ENCODE measurements at places on chromosomes 2 and 18. TPM values are rescaled to one million over a fixed set of nuclear protein-coding genes. Genes with fewer than 3 reads are reported as not detected.
A peak's percentile ranks its signal among the peaks of the same experiment; 100 is the strongest.

Gene CFAP65
- not detected for total RNA-seq

Gene GPR75
- 4.3 TPM for total RNA-seq

Gene OSR1
- total RNA-seq = not detected

Gene LGALSL
- not detected for total RNA-seq

Gene CMPK2
- total RNA-seq = 4.1 TPM

DNA sequence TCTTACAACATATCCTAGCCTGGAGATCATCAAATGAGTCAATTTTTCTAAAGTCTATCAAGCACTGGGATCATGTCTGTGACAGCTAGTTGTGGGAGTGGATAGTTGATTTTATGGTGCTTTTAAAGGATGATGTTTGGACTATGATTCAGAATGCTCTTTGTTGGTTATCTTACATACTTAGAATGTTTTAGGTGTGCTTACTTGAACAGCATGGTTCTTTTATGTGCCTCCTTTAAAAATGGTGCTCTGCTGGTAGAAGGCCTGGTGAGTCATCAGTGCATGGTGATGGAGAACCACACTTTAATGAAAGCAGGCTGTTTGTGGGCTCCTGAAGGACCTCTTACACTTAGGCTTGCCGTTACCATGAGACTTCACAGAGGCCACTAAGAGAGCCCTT is 682.7 kb upstream of the FANCL start:
- H3K4me3 ChIP-seq = no peak overlapping the region
- no peak overlapping the region for H3K27ac ChIP-seq
- no peaks in the 10 kb centered on the region for H3K36me3 ChIP-seq
- H3K4me1 ChIP-seq = no peaks in the 10 kb centered on the region
- no peak for DNase-seq

DNA sequence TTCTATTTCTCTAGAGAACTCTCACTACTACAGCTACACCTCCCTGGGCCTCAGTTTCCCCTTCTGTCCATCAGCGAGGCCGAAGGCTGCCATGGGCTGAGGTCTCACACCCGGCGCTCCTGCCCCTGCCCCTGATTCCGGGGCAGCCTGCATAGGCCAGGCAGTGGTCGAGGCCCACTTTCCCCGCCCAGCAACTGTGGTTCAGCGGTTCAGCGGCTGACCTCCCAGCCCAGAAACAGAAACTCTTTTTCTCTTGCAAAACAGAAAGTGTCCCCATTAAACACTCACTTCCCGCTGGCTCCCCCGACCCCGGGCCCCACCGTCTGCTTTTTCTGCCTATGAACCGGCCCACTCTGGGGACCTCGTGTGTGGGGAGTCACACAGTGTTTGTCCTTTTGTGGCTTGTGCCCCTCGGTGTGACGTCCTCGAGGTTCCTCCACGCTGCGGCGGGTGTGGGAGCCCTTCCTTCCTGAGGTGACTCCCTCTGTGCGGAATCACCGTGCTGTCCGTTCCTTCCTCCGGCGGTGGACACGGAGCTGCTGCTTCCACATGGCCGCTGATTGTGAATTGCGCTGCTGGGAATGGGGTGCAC is 16.0 kb downstream of the PDCD1 start:
- peak overlapping the region; percentile 50 for H3K4me3 ChIP-seq
- H3K27me3 ChIP-seq = no peaks in the 10 kb centered on the region
- peaks cover 34% of the 10 kb centered on the region for H3K4me1 ChIP-seq
- H3K27ac ChIP-seq = peak overlapping the region; percentile 46

DNA sequence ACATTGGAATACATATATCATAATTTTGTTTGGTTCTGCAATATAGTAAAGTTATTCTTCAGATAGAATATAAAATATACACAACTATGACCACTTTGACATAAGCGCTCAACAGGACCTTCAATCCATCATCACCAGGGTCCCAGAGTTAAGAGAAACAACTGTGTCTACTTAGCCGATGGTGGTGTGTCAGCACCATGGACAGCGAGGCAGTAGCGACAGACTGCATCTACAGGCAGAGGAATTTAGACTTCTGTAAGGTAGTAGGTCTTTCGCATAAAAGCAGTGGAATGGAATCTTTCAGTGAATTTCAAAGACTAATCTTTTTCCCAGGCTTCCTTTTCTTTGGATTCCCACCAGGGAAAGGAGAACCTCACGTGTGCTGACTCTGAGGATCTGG is 20.5 kb upstream of the LRPPRC start:
- no peaks in the 10 kb centered on the region for H3K27me3 ChIP-seq
- no peak overlapping the region for H3K4me3 ChIP-seq
- H3K36me3 ChIP-seq = no peaks in the 10 kb centered on the region
- no peak for DNase-seq
- H3K27ac ChIP-seq = no peak overlapping the region

GRCh38 chr18:63107171-63107845 is 212.3 kb downstream of the BCL2 start:
- no peaks in the 10 kb centered on the region for H3K36me3 ChIP-seq
- no peak overlapping the region for H3K27ac ChIP-seq
- no peak for DNase-seq
- H3K4me1 ChIP-seq = peaks cover 15% of the 10 kb centered on the region
- no peaks in the 10 kb centered on the region for H3K27me3 ChIP-seq

DNA sequence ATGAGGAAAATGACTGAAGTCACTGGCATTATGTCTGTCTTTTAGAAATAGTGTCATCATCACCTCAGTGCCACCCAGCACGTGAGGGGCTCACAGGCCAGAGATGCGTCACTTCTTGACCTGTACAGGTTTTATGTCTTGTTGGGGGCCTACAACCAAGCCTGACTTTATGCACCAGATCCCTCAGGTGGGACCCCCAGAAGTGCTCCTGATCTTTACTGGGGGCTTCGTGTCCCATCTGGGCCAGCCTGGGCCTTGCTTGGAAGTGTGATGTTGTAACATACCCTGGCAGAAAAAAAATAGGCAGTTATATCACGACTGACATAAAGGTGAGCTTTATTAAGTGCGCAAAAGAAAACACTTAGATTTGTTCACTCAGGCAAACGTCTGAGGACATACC is 21.5 kb upstream of the GNAL start:
- no peaks in the 10 kb centered on the region for H3K27me3 ChIP-seq
- H3K36me3 ChIP-seq = no peaks in the 10 kb centered on the region
- H3K27ac ChIP-seq = no peak overlapping the region
- no peak for DNase-seq
- no peaks in the 10 kb centered on the region for H3K4me1 ChIP-seq

DNA sequence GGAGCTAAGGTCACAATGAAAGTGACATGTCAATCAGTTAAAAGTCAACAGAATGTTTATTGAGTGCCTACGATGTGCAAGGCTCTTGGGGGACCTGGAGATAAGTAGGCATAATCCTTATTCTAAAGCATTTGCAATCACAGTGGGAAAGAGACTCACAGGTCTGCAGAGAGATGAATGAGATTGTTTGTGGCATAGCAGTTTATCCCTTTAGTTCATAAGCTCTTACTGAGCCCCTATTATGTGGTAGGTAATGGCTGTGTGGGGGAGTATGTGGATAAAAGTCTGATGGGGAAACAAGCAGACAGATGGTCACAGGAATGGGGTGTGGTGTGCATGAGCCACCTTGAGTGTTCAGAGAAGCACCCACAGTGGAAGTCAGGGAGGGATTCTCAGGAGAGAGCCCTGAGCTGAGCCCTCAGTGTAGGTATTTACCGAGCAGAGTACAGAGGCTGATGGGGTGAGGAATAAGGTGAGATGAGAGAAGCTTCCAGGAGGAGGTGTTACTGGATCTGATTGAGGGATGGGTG is 48.1 kb downstream of the EMILIN2 start:
- H3K27me3 ChIP-seq = no peaks in the 10 kb centered on the region
- H3K4me3 ChIP-seq = no peak overlapping the region
- no peak overlapping the region for H3K27ac ChIP-seq
- no peak for DNase-seq
- H3K4me1 ChIP-seq = peaks cover 48% of the 10 kb centered on the region

GRCh38 chr2:151361674-151362370 is 4.4 kb downstream of the TNFAIP6 start:
- H3K4me3 ChIP-seq = no peak overlapping the region
- DNase-seq = no peak

GRCh38 chr2:232876161-232876977 is 6.3 kb downstream of the SNORC start:
- no peaks in the 10 kb centered on the region for H3K36me3 ChIP-seq
- peak; percentile 29 for DNase-seq
- H3K4me1 ChIP-seq = peaks cover 7% of the 10 kb centered on the region

GRCh38 chr2:217366966-217367365 is 507.1 kb upstream of the TNP1 start:
- no peak overlapping the region for H3K27ac ChIP-seq
- H3K4me1 ChIP-seq = no peaks in the 10 kb centered on the region
- no peaks in the 10 kb centered on the region for H3K36me3 ChIP-seq
- no peak overlapping the region for H3K4me3 ChIP-seq

GRCh38 chr2:149768320-149768799 is 180.8 kb upstream of the MMADHC start:
- no peaks in the 10 kb centered on the region for H3K27me3 ChIP-seq
- H3K27ac ChIP-seq = no peak overlapping the region
- no peak for DNase-seq
- H3K4me1 ChIP-seq = no peaks in the 10 kb centered on the region
- no peaks in the 10 kb centered on the region for H3K36me3 ChIP-seq

GRCh38 chr2:173858291-173858731 is 106.9 kb downstream of the SP3 start:
- no peak overlapping the region for H3K4me3 ChIP-seq
- no peaks in the 10 kb centered on the region for H3K27me3 ChIP-seq
- H3K4me1 ChIP-seq = no peaks in the 10 kb centered on the region
- no peak for DNase-seq
- H3K36me3 ChIP-seq = no peaks in the 10 kb centered on the region

- H3K4me1 ChIP-seq = peaks cover 7% of the 10 kb centered on the region
- DNase-seq = no peak
- no peaks in the 10 kb centered on the region for H3K27me3 ChIP-seq
Observed at GRCh38 chr2:191166756-191167445, 16.1 kb upstream of the STAT4 start.

GRCh38 chr2:159131914-159132281 is 154.6 kb downstream of the WDSUB1 start:
- H3K4me1 ChIP-seq = no peaks in the 10 kb centered on the region
- no peak overlapping the region for H3K27ac ChIP-seq
- H3K27me3 ChIP-seq = no peaks in the 10 kb centered on the region
- H3K4me3 ChIP-seq = no peak overlapping the region
- no peak for DNase-seq

DNA sequence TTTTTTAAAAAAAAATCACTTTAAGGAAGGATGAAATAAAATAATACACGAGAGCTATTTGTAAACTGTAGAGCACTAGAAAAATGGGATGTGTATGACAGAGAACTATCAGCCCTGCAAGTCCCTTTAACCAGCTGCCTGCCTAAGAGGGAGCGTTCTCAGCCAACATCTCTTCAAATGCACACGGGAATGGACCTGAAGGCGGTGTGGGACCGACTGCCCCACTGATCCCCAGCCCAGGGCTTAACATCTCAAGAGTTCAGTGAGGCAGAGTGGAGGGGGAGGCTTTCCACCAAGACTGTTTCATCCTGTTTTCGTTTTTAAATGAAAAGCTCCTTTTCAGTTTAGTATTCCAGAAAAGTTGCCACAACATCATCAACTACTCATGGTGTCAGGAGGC is 2.2 kb downstream of the INPP4A start:
- peak overlapping the region; percentile 88 for H3K4me3 ChIP-seq
- peak overlapping the region; percentile 78 for H3K27ac ChIP-seq

DNA sequence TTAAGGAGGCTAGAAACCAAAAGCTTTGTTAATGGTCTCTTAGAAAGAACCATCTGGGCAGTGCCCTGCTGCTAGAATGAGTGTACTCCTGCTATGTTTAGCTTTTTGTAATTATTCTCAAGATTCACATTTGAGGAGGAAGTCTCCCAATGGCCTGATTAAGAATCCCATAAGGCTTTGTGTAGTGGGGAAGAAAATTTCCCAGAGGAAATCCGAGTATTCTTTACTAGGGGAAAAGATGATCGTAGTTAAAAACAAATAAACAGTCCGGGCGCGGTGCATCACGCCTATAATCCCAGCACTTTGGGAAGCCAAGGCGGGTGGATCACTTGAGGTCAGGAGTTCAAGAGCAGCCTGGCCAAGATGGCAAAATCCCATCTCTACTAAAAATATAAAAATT is 117.9 kb downstream of the PTRHD1 start:
- peaks cover 10% of the 10 kb centered on the region for H3K4me1 ChIP-seq
- H3K4me3 ChIP-seq = no peak overlapping the region
- H3K27me3 ChIP-seq = no peaks in the 10 kb centered on the region
- no peak overlapping the region for H3K27ac ChIP-seq
- H3K36me3 ChIP-seq = no peaks in the 10 kb centered on the region

- no peak for DNase-seq
- H3K4me3 ChIP-seq = no peak overlapping the region
- H3K36me3 ChIP-seq = no peaks in the 10 kb centered on the region
Observed at GRCh38 chr2:156338578-156338977, 6.1 kb upstream of the NR4A2 start.

- H3K27me3 ChIP-seq = no peaks in the 10 kb centered on the region
- no peak overlapping the region for H3K27ac ChIP-seq
- no peaks in the 10 kb centered on the region for H3K36me3 ChIP-seq
- no peaks in the 10 kb centered on the region for H3K4me1 ChIP-seq
Observed at GRCh38 chr18:28485918-28486317, 309.0 kb upstream of the CDH2 start.

- no peak overlapping the region for H3K27ac ChIP-seq
- no peaks in the 10 kb centered on the region for H3K4me1 ChIP-seq
- peaks cover 12% of the 10 kb centered on the region for H3K27me3 ChIP-seq
Observed at GRCh38 chr2:20675701-20676352, 8.9 kb downstream of the GDF7 start.

DNA sequence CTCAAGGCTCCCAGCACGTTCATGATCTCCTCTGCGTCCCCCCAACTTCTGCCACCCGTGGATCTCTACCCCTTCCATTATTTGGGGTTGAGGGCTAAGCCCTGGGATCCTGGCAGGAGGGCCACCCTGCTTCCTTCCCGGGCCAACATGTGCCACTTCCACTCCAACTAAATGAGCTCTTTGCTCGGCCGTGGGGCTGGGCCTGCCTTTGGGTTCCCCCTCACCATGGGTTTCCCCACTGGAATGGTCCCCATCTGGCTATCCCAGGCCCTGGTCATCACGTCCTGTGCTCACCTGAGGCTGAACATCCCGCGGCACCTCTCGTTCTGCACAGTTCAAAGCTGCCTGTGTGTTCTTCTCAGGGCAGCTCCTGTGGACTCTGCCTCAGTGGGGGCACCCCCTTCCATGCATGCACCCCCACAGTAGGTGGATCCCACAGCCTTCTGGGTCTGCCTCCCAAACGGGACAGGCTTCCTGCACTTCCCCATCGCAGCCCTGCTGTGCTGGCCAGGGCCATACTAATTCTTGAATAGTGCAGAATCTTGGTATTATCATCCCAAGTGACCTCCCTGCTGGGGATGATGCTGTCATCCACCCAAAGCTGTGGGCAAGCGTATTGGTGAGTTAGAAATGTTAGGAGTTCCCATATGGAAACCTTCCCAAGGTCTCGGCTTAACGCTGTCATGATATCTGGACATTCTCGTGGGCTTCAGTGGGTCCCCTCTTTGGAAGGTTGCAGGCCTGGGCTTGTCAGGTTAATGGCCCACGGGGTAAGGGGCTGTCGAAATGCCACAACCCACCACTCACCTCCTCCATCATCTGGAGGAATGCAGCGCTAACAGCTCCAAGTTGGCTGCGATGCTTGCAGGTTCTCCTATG is 150.5 kb upstream of the TWIST2 start:
- H3K36me3 ChIP-seq = no peaks in the 10 kb centered on the region
- DNase-seq = no peak
- H3K27ac ChIP-seq = no peak overlapping the region
- H3K27me3 ChIP-seq = no peaks in the 10 kb centered on the region

GRCh38 chr2:47089083-47089464 is 66.0 kb downstream of the STPG4 start:
- no peaks in the 10 kb centered on the region for H3K27me3 ChIP-seq
- no peak overlapping the region for H3K4me3 ChIP-seq
- no peaks in the 10 kb centered on the region for H3K4me1 ChIP-seq
- H3K36me3 ChIP-seq = no peaks in the 10 kb centered on the region
- no peak overlapping the region for H3K27ac ChIP-seq

Measured in CD4-positive, alpha-beta memory T cell (primary cell).